ENCODE measurements at places on chromosomes 16 and 17.

DNA sequence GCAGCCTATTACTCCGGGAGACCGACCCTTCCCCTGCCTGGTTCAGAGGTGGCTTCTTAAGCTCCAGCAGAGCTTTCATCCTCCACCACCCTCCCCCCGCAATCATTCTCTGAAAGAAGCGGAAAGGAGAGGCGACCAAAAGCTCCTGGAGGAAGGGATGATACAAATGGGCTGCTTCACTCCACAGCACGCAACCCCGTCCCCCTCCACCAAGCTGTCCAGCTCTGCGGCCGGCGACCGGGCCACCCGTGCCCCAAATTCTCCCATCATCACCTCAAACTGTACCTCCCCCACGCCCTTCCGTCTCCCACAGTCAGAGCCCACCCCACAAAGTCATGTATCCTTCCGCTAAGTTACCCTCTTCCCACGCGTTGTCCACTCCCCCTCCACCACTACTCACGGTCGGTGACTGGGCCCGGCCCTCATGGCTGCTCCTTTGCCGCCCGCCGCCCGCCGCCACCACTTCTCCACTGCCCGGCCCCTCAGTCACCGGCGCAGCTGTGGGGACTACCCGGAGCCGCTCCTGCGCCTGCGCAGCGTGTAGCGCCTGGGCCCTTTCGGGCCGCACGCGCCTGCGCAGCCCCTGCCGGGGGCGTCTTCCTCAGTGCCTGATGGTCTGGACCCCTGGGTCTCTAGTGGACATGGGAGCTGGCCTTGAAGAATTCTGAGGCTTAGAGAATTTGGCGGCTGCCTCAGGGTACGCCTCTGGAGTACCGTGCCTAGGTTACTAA lies at the start of gene FAM222B:
Gene FAM222B (minus strand): TSS at position 509 of the 731 bp plus-strand sequence. CDS start 76,123 bp downstream, outside the sequence.
- DNase-seq, result peak; percentile 85

GRCh38 chr17:83123896-83124801 lies 44.7 kb downstream of the METRNL start:
- no peak for DNase-seq

DNA sequence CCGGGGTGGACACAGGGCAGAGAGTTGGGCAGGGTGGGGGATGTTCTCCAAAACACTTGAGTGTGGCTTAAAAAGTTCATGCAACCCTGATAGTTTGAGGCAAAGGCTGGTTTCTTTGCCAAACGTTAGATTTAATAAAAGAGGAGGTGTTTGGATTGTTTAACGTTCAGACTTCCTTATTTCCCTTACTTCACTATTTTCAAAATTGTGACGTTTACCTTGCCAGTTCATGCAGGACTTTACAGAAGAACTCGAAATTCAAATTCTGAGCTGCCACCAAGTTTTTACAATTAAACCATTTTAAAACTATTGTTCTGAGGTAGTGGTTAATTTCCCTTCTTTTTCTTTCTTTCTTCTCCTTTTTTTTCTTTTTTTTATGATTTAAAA lies 5.5 kb downstream of the SEC14L1 start:
- no peak for DNase-seq

DNA sequence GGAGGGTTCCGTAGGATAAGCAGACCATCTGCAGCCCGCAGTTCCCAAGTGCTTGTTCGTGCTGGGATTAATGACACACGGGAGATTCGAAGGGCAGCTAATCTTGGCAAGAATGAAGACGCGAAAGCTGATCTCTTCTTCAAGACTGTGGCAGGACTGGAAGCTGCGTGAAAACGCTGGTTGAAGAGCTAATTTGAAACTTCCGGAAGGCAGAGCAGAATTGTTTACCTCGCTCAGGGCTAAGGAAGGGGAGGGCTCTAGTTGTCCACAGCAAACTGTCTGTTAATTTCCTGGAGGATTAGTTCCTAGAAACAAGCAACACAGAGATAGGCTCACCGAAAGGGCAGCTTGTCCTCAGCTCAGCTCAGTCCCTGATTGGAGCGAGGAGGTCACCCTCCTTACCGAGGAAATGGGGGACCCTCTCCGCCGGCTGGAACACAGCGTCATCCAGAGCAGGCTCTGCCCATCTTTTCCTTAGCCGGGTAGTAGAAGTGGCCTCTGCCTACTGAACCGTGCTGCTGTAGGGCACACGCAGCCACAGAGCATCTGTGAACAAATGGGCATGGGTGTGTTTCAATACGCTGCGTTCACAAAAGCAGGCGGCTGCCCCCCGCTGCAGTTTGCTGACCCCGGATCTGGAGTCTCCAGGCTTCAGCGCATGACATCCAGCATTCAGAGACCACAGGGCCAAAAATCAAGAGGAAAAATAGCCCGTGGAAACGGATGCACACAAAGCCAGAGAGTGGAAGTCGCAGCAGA lies 16.7 kb upstream of the BAIAP2 start:
- peak; percentile 71 for DNase-seq

GRCh38 chr16:75012380-75013081 lies 13.7 kb downstream of the ZNRF1 start:
- peak; percentile 7 for DNase-seq

DNA sequence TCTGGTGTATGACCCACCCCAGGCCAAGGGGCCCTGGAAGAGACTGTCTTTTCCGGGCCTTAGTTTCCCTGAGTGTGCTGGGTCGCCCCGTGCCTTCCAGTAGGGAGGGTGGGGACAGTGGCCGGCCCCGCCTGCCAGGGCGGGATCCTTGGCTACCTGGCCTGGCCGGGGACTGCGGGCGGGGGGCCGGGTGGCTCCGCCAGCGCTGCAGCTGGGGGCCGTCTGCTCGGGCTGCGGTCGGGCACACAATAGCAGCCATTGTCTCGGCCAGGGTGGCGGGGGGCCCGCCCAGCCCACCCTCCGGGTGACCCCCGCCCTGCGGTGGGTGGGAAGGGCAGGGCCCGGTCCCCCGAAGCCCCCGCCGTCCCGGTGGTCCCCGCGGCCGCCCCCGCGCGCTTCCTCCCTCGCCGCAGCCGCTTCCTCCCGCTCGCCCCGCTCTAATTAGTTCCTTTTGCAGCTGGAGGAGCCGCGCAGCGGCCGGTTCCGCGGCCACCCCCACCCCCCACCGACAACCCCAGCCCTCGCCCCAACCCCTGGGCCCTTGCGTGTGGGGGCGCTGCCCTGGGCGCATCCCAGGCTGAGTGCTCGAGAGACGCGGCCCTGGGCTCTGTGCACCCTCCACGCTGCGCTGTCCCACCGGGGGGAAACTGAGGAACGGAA lies 11.6 kb downstream of the GLIS2 start:
- DNase-seq, result no peak
